ENCODE measurements at places on chromosomes 12 and 14.

GRCh38 chr14:31927348-31927832 lies 149.7 kb upstream of the ARHGAP5 start:
- peak; percentile 18 for DNase-seq

DNA sequence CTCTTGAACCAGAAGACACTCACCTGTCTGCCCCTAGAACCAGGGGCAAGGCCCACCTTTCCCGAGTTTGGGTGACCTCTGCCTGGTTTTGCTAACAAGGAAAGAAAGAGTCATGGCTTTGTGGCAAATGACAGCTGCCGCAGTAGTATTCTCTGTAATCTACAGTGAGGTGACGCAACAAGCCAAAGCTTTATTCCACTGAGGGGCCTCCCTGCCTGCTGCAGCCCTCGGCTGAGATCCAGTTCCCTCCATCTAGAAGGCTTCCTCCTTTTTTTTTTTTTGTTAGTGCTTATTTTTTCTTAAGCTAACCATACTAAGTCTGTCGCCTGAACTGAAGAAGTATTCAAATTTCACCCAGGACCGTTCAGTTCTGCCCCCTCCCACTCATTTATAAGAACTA lies 142.3 kb upstream of the TMCC3 start:
- DNase-seq = no peak

- no peak for DNase-seq
Measured at GRCh38 chr12:2120982-2121758, 68.4 kb downstream of the CACNA1C start.

- no peak for DNase-seq
Measured at GRCh38 chr12:95393191-95393790, 80.7 kb upstream of the METAP2 start.

DNA sequence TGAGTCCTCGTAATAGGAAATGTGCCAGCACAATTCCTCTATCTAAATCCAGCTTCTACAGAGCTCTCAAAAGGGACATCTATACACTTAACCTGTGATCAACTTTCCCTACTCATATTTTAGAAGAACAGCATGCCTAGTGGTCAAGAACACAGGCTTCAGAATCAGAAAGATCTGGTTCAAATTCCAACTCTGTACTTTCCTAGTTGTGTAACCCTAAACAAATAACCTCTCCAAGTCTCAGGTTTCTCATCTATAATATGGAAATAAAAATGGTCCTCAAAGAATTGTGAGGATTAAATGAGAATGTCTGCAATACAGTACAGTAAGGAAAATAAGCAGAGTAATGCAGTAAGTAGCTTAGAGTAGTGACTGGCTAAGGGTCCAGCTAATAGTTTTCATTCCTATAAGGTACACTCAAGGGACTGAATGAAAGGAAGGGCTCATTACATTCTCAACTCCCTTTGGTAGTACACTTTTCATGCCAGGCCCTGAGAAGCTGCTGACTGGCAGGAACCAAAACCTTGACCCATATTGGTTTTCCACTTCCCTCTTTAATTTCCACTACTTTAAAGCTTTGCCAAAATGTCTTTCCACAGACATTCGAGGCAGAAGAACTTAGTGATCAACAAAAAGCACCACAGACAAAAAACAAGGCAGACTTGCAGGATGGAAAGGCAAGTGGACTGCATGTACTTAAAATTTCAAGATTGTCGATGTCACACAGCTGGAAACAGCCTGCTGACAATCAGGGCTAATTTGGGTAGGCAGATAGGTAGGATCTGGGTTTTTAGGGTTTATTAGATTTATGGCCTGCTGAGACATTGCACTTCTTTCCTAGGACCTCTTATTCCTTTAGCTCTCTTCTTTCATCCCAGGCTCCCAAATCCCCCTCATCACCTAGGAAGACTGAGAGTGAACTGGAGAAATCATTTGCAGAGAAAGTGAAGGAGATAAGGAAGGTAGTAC lies 4.3 kb downstream of the CCDC196 start:
- DNase-seq = no peak

DNA sequence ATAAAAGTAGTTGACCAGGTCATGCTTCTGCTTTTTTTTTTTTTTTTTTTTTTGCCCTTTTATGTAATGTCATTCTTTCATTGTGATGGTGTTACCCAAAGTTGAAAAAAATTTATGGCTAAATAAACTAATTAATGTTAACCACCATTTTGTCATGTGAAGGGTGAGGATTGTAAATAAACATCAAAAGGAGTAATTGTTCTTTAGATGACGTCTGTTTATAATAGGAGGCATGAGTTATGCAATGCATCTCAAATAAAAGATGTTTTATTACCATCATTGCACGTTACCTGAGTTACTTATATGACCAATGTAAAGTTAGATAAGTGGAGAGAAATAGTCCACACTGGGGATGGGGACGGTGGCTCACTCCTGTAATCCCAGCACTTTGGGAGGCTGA lies 349.9 kb upstream of the PDE3A start:
- no peak for DNase-seq
